ENCODE measurements at places on chromosomes 3 and 15.

- DNase-seq: no peak
These were observed 22.3 kb downstream of the FBXL2 start for GRCh38 chr3:33299395-33300081.

- no peak for DNase-seq
These were observed 17.5 kb downstream of the TBC1D5 start for GRCh38 chr3:17724948-17725347.

- DNase-seq: no peak
These were observed 123.5 kb upstream of the IL12A start for GRCh38 chr3:159865041-159865579.

- no peak for DNase-seq
These were observed 29.9 kb downstream of the MME start for GRCh38 chr3:155110022-155110421.

- DNase-seq: no peak
These were observed 819 bp upstream of the RPL24 start for GRCh38 chr3:101687142-101687931.

DNA sequence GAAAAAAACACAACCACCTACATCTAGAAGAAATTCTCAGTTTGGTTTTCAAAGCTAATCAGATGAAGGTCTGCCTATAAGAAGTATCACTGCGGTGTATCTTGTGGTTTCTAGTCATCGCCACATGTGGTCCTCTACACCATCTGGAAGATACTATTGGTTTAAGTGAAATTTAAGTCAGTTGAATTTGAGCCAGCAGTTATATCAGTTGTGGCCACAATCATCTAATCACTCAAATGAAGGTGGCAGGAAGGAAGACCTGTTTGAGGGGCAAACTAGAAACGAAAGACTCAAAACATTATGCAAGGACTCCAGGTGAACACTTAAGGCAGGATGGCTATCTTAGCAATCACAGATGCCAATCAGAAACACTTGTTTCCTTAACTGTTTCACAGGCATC is 48.7 kb downstream of the ETV5 start:
- DNase-seq: no peak

DNA sequence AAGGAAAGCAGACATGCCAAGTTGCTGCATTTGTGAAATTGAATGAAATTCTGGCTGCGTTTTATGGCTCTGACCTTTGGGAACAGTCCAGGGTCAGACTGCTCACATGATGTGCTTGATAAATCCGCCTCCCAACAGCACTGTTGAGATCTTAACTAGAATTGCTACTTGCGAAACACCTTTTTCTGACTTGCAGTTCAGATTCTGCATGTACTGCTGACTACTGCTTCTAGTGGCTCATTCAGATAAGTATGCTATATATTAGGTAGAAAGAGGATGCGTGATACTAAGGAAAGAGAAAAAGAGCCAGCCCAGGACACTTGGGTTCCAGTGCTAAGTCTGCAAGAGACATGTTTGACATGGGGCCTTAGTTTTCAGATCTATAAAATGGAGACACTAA is 129.4 kb downstream of the LPP start:
- no peak for DNase-seq

GRCh38 chr3:188036375-188037194 is 117.4 kb upstream of the LPP start:
- no peak for DNase-seq

DNA sequence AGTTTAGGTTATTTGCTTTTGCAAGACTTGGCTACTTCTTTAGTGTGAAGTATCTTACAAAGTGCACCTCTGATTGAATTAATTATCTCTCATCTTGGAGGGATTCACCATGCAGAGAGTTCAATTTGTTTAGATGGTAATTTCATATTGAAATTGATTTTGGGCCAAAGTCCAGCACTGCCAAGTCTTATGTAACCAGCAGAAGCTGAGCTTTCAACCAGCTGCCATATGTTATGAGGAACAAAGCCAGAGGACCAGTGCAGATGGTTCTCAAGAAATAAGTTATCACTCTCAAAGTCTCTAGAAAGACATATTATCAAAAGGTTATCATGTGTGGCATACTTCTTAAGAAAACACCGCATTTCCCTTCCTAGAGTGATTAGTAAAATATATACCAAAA is 29.0 kb downstream of the ABHD6 start:
- DNase-seq: no peak

GRCh38 chr3:14633417-14633816 is 18.1 kb upstream of the CCDC174 start:
- no peak for DNase-seq

DNA sequence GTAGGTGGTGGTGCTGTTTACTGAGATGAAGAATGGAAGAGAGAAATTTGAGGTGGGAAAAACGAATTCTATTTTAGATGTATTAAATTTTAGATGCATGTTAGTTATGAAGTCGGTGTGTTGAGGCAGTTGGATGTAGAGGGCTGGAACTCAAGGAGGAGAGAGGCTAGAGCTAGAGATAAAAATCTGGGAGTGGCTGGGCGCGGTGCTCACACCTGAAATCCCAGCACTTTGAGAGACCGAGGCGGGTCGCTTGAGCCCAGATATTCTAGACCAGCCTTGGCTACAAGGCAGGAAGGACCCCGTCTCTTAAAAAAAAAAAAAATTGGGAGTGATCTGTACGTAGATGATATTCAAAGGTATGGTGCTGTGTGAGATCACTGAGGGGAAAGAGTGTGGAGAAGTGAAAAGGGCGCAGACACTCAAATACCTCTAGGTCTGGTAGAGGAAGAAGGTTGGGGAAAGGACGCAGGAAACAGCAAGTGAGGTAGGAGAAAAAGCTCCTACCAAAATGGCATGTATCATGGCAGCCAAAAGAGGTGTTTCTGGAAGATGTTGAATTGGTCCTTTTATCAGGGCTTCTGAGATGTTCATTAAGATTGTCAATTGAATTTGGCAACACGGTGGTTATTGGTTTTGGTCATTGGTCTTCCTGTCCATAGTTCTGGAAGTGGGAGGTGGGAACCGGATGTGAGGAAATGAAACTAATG is 1.8 kb downstream of the YEATS2 start:
- DNase-seq: no peak

DNA sequence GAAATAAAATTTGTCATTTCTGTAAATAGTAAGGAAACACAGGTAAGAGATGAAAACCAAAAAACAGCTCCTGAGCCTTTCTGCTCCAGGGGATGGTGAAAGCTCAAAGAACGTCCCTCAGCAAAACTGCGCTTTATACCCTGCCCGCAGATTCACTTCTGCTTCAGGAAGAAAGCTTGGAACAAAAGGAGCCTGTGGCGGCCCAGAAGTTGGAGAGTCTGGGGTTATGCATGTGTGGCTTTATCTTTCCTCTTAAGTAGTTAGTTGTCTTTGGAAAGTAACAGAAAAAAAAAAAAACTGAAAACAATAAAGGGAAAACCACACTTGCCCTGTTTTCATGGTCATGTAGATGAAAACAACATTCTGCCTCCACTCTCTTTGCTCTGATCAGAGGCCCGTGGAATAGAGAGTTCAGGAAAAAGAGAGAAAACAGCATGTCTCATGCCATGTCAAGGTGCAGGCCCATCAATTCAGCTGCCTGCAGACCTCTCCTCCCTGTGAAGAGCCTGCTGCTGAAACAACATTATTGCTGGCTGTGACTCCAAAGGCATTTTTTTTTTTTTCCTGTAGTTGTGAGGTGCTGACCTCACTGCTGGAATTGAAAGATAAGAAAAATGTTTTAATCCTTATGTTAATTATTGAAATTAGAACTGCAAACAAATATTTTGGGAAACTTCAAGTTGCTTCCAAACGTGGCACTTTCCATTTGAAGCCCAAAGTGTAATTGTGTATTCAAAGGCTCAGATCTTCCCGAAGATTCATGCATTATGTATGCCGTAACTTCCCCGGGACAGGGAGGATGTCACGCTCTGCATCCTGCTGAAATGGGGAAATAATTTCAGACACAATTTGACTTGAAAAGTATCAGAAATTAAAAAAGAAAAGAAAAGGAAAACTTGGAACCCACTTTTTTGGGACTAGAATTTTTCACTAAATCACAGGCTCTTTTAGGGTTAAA is 108.4 kb upstream of the ZNF385D start:
- no peak for DNase-seq

- no peak for DNase-seq
These were observed 9.5 kb downstream of the ISL2 start for GRCh38 chr15:76345880-76346668.

GRCh38 chr15:68436680-68437079 is 4.7 kb upstream of the ITGA11 start:
- DNase-seq: no peak

GRCh38 chr3:632571-633170 is 436.1 kb downstream of the CHL1 start:
- DNase-seq: no peak

DNA sequence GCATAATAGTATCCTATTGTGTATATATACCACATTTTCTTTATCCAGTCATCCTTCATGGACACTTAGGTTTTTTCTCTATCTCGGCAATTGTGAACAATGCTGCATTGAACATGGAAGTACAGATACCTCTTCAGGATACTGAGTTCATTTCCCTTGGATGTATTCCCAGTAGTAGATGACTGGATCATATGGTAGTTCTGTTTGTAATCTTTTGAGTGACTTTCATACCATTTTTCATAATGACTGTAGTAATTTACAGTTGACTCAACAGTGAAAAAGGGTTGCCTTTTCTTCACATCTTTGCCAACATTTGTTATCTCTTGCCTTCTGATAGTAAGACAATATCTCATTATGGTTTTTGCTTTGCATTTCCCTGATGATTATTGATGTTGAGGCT is 21.8 kb downstream of the MYH15 start:
- DNase-seq: no peak
